Spinal cord (tissue), 10 donors: ENCODE measurements at places on chromosomes 7 and 10. TPM values are rescaled to one million over a fixed set of nuclear protein-coding genes. Genes with fewer than 3 reads are reported as not detected.

GRCh38 chr7:5605775-5606634 lies 175.5 kb downstream of the RNF216 start:
- no peak overlapping the region for H3K4me3 ChIP-seq
- peaks cover 18% of the 10 kb centered on the region for H3K4me1 ChIP-seq
- H3K36me3 ChIP-seq = peaks cover 68% of the 10 kb centered on the region

GRCh38 chr7:133670250-133670649 lies 417.4 kb downstream of the EXOC4 start:
- no peaks in the 10 kb centered on the region for H3K27me3 ChIP-seq
- H3K4me3 ChIP-seq = no peak overlapping the region
- no peaks in the 10 kb centered on the region for H3K36me3 ChIP-seq
- H3K27ac ChIP-seq = no peak overlapping the region
- H3K4me1 ChIP-seq = no peaks in the 10 kb centered on the region

DBNL gene
- total RNA-seq = 46.5 TPM

DNA sequence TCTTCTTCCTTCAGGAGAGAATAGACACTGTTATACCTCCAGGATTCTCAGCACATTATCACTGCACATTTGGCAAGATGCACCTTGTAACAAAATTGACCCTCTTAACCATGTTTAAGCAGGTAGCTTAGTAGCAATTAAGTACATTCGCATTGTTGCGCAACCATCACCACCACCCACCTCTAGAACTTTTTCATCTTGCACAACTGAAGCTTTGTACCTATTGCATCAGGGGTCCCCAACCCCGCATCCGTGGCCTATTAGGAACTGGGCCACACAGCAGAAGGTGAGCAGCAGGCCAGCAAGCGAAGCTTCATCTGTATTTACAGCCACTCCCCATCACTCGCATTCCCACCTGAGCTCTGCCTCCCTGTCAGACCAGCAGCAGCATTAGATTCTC lies 29.9 kb upstream of the SMURF1 start:
- H3K4me3 ChIP-seq = no peak overlapping the region
- H3K4me1 ChIP-seq = no peaks in the 10 kb centered on the region
- H3K27me3 ChIP-seq = no peaks in the 10 kb centered on the region
- no peaks in the 10 kb centered on the region for H3K36me3 ChIP-seq
- H3K27ac ChIP-seq = no peak overlapping the region

GRCh38 chr10:22958338-22958737 lies 30.5 kb downstream of the ARMC3 start:
- no peaks in the 10 kb centered on the region for H3K27me3 ChIP-seq
- no peak overlapping the region for H3K27ac ChIP-seq
- no peaks in the 10 kb centered on the region for H3K36me3 ChIP-seq
- H3K4me3 ChIP-seq = no peak overlapping the region
- no peaks in the 10 kb centered on the region for H3K4me1 ChIP-seq
